CD4-positive, alpha-beta T cell treated with Interleukin-12 subunit alpha and Interleukin-12 subunit beta, for 1 hour (primary cell): ENCODE measurements at places on chromosomes 4 and X.

DNA sequence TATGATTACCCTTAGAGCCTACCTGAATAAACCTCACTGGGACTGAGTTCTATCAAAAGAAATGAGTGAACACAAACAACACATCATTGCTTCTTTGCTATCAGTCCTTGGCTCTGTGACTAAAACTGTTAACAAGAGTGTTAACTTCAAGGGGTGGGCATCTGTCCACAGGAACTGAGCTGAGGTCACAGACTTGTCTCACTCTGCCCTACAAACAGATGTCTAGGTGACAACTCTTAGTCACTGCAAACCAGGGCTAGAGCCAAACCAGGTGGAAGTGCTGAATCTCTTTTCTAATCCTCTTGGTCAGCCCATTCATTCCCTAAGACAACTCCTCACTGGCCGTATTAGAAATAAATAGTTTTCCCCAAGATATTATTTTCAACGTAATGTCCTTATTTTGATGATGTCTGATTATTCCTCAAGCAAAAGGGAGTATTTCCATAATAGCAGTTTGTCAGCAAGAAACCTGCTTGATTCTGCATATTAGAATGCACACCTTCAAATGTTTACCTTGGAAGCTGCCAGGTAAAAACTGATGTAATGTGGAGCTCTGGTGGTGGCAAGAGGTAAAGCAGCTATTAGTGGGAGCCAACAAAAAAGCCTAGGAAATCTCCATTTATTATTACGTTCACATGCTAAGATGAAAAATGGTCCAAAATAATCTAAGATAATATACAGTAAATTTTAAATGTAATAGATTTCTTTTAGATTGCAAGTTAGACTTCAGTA lies 4.0 kb downstream of the COL25A1 start:
- no peak for DNase-seq

GRCh38 chrX:109660435-109661143 lies 35.6 kb upstream of the KCNE5 start:
- DNase-seq: no peak

- DNase-seq: no peak
Observed at GRCh38 chr4:153773236-153773690, 13.4 kb upstream of the RNF175 start.

DNA sequence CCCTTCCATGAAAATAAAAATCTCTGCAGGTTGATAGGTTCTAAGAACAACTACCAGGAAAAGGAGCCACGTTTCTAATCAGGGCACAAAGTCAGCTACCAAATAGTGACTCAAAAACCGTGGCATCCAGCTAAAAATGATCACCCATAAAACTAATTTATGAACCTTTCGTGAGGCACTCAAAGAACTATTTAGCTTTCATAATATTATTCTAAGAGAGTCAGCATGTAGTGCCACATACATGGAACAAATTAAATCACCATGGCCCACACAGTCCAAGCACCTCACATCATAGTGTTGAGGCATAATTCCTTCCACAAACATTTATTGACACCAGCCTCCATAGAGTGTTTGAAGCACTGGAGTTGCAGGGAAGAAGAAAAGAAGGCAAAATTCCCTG lies 252.0 kb upstream of the PPARGC1A start:
- no peak for DNase-seq

- DNase-seq: no peak
Observed at GRCh38 chrX:36583674-36584073, 424.5 kb upstream of the FAM47C start.

GRCh38 chrX:95889279-95889678 lies 795.4 kb upstream of the DIAPH2 start:
- DNase-seq: no peak

- no peak for DNase-seq
Observed at GRCh38 chr4:16140231-16140878, 56.5 kb upstream of the PROM1 start.

DNA sequence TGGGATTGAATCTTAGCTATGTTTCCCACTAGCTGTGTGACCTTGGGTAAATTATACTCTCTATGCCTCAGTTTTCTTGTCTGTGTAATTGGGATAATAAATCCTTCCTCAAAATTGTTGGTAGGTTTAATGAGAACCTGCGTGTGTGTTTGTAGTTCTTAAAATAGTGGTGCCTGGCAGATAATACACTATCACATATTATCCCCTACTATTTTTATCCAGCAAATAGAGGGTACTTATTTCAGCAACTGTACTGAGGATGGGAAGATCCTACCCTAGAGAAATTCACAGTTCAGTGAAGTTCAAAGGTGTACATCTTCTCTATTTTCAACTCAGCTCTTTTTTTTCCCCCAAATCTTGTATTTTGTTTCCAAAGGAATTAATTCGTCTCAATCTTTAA lies 17.2 kb downstream of the ABHD18 start:
- DNase-seq: no peak

DNA sequence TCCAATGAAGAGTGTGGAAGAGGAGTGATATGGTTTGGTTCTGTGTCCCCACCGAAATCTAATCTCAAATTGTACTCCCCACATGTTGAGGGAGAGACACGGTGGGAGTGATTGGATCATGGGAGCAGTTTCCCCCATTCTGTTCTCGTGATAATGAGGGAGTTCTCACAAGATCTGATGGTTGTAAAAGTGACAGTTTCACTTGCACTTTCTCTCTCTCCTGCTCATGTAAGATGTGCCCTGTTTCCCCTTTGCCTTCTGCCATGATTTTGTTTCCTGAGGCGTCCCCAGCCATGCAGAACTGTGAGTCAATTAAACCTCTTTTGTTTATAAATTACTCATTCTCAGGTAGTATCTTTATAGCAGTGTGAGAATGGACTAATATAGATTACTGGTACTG lies 39.6 kb downstream of the FAM47C start:
- no peak for DNase-seq

- DNase-seq: no peak
Observed at GRCh38 chrX:135315864-135316263, 6.6 kb downstream of the ETDC start.

DNA sequence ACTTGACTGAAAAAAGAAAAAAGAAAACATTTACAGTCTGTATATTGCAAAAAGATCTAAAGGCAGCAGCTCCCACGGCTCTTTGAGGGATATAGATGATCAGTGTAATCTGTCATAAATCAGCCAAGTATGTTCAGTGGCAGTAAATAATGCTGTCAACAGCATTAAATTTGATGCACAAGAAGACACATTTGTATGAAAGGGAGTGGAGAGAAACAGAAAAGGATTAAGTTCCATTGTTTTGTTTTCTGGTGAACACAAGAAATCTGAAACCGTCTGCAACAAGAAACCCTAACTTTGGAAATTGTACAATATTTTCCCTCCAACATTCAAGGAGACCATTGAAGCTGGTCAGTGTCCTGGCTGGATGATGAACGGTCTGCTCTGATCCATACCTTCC lies 27.6 kb upstream of the C1QTNF7 start:
- DNase-seq: no peak

DNA sequence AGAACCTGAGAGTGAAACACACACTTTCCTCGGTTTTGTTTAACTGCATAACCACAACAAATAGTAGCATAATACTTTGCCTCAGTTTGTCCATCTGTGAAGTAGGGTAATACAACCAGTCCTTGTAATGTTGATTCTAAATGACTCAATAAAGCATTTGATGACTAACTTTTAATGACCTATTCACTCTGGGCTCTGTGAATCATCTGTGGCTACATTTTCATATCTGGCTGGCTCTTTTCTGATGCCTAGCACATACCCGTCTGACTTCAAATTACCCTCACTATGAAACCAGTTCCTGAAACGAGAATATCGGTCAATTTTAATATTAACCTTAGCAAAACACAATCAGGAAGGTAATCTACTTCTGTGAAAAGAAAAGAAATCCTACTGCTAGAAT lies 151.0 kb downstream of the SH2D1A start:
- DNase-seq: no peak

DNA sequence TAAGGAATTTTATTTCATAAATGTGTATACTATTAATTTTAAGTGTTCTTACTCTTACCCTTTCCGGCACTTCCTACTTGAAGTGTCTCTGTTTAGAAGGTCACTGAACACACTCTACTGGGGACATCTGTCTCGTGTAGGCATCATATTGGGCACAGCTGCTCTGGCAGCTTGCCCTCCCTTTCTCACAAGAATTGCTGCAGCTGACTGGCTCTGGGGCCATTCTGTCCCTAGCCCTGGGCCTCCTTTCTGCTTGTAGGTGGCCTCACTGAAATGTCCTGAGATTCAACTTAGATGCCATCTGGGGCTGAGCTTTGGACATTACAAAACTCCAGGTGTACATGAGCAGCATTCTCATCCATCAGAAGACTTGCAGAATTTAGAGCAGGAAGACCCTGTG lies 49.6 kb downstream of the SMAD1 start:
- no peak for DNase-seq

GRCh38 chr4:101621120-101621519 lies 169.4 kb upstream of the BANK1 start:
- DNase-seq: no peak

GRCh38 chr4:3021127-3021526 lies 53.2 kb downstream of the HTT-AS start:
- no peak for DNase-seq

DNA sequence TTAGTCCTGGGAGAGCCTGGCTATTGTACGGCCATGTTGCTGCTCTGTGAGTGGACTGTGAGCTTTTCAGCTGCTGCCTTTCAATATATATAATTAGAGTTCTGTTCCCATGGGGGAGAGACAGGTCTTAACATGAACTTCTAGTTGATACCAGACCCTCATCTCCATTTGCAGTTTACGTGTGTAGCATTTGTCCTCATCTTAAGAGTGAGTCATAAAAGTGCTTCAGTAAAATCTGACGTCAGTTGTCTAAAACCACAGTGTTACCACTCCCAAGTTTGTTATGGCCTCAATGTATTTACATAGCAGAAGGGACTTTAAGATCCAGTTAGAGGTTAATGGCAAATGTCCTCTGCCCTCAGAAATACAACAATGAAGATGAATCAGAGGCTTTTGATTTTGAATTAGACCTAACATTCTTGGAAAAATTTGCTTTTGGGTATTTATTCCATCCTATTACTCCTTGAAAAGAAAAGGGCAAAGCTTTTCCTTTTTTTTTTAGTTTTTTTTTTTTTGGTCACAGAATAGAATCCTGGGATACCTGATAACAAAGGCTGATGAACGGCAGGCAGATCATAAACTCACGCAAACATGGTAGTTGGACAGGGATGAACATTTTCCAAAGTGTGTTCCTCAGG lies 38.6 kb downstream of the PHOX2B start:
- no peak for DNase-seq

- no peak for DNase-seq
Observed at GRCh38 chr4:152352215-152352614, 183.7 kb downstream of the FBXW7 start.

DNA sequence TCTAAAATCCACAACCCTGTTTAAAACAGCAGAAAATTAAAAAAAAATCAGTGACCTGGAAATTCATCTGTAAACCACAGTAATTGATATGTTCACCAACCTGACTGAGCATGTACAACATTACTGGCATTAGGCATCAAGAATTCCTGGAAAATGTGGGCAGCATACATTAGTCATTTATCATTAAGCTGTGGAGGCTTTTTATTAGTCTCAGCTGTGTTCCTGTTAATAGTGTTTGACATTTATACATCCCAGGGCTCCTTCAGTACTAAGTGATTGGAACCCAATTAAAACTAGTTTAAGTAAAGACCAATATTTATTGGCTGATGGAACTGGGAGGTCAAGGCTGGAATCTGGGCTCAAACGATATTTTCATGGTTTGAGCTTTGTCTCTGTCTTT lies 227.3 kb upstream of the GIMD1 start:
- no peak for DNase-seq

GRCh38 chr4:39825741-39826231 lies 127.8 kb downstream of the UBE2K start:
- DNase-seq: no peak

GRCh38 chr4:119564106-119564505 lies 64.5 kb downstream of the PDE5A start:
- DNase-seq: no peak

DNA sequence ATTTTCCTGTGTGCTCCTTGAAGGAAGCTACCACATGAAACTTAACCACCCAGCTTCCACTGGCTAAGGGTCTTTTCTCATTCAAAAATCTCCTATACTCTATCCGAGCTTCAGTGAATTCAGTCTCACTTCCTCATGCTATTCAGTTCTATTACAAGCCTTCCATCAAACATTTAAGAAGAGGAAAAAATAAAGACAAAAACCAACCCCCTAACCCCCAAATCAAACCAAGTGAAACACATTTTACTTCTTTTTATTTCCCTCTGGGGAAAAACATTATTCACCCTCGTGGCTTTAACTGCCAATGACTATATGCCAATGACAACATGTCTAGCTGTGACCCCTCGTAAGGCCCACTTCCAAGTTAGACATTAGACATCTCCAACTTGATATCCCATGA lies 16.2 kb upstream of the WDR19 start:
- DNase-seq: no peak

GRCh38 chr4:141645611-141646340 lies 9.4 kb downstream of the IL15 start:
- no peak for DNase-seq

DNA sequence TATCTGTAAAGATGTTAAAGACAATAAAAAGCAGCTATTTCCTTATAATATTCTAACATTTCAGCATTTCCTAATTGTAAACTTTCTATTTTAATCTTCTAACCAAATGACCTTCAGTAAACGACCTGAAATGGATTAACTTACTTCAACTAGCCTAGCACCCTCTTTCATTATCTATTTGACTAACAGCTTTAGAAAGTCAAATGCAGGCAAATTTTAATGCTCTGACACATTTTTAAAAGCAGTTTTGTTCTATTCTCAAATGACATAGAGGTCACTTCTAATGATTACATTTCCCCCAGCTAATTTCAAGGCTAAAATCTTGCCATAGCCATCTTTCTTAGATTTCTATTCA lies 41.9 kb downstream of the SLC7A11 start:
- DNase-seq: no peak

DNA sequence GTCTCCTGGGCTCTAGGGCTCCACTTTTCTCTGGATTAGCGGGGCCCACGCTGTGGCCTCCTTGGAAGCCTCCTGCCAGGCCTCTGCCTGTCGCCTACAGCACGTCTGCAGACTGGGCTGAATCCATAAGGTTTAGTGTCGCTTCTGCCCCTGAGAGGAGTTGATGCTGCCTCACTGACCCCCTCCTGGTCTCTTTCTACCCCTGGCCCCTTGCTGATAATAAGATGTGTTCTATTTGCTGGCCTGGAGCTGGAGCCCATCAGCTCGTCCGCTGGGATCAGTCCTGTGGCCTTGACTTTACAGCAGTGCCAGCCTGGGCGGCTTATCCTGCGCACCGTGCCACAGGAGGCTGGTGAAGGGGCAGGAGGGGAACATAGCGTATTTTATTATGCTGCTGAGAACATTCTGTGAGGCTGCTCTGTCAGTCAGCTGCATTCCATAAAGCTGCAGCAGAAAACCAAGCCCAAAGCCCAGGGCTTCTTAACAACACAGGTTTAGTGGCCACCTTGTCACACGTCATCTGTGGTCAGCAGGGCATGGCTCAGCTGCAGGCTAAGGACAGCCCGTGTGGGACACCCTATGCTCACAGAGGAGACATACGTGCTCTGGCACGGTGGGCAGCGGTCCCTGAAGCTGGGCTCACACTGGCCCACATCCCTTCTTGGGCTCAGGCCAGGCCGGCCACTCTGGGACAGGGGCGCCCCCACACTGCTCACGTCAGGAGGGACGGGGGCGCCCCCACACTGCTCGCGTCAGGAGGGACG lies 29.3 kb upstream of the HGFAC start:
- DNase-seq: no peak

- DNase-seq: no peak
Observed at GRCh38 chrX:77070202-77070918, 376.8 kb upstream of the FGF16 start.

- no peak for DNase-seq
Observed at GRCh38 chr4:85967872-85968271, 392.0 kb downstream of the MAPK10 start.
